ENCODE measurements at places on chromosomes 16 and 17.

DNA sequence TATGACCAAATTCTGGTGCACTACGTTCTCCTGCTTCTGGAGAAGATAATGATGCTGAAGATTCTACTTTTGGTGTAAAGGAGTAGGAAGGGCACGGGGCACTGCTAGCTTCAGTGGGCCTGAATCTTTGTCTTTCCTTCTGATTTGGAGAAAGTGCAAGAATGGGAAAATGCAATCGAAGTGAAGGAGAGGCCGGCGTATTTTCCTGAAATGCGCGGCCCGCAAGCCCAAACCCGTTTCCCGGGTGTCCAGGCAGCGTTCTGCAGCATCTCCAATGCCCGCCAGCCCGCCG lies 372 bp upstream of the NDE1 start:
- no peak for DNase-seq

GRCh38 chr17:56149266-56150036 lies 3.8 kb upstream of the ANKFN1 start:
- no peak for DNase-seq

- DNase-seq, result no peak
Measured at GRCh38 chr17:28170771-28171170, 128.3 kb downstream of the NLK start.

- no peak for DNase-seq
Measured at GRCh38 chr17:53721101-53721500, 101.6 kb upstream of the KIF2B start.

DNA sequence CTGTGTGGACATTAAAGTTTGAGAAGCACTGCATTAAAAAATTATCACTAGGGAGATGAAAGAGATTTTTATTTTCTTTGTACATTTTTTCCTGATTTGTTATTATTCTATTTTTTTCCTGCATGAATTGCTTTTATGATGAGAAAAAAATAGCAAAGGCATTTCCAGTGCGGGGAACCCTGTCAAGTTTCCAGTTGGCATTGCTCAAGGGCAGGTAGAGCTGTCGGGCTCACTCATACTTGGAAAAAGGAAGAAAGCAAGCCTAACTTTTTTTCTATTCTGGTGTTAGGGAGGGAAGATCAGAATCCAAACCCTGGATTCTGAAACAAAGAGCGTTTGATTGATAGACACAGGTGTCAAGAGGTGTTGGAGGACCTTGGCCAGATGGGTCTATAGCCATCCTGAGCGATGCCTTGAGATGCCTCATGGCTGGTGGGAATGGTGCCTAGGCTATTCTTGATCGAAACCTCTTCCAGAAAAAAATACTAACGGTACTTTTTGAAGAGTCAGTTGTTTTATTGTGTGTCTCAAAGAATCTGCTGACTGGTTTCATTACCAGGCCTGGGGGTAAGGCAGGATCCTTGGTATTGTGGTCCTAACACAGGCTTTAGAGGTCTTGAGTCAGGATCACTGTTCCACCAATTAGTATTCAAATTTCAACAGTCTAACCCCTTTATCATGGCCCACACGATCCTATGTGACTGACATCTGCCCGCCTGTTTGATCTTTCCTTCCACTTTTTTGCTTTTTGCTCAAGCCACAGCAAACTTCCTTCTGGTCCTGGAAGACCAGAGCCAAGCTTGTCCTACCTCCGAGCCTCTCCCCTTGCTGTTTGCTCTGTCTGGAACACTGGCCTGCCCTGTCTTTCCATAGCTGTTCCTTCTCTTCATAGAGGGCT lies 20.1 kb downstream of the SNX29 start:
- DNase-seq, result no peak

- no peak for DNase-seq
Measured at GRCh38 chr16:53457670-53458069, 23.4 kb downstream of the RBL2 start.

DNA sequence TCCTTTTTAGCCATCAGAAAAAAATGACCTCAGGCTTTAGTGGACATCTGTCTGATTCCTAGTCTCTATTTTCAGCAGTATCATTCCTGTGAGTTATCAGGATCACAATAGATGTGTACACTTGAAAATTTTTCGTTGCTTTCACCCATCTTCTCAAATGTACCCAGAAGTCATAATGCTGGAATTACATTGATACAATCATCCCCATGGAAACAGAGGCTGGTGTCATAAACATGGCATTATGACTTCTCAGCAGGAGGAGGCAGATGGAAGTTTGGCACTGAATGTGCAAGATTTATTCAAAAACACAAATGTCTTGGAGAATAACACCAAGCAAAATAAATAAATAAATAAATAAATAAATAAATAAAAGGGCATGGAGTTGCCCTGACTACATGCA lies 292.5 kb downstream of the PHKB start:
- DNase-seq, result no peak

DNA sequence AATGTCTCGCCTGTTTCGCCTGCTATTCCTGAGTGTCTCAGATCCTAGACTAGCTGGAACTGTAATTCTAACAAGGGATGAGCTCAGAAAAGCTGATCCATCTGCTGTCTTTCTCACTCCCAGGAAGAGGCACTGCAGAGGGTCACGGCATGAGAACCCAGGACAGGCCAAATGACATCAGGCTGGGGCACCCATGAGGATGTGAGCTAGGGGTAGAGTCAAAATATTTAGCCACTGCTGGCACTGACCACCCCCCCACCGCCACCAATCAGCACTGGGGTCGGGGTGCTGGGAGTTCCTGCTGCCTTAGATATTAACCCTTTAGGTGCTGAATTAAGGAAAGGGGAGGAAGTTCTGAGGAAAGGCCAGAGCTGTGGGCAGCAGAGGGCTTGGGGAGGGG lies 112.4 kb downstream of the IRX3 start:
- no peak for DNase-seq

- no peak for DNase-seq
Measured at GRCh38 chr17:42002792-42003301, 14.4 kb downstream of the DNAJC7 start.

DNA sequence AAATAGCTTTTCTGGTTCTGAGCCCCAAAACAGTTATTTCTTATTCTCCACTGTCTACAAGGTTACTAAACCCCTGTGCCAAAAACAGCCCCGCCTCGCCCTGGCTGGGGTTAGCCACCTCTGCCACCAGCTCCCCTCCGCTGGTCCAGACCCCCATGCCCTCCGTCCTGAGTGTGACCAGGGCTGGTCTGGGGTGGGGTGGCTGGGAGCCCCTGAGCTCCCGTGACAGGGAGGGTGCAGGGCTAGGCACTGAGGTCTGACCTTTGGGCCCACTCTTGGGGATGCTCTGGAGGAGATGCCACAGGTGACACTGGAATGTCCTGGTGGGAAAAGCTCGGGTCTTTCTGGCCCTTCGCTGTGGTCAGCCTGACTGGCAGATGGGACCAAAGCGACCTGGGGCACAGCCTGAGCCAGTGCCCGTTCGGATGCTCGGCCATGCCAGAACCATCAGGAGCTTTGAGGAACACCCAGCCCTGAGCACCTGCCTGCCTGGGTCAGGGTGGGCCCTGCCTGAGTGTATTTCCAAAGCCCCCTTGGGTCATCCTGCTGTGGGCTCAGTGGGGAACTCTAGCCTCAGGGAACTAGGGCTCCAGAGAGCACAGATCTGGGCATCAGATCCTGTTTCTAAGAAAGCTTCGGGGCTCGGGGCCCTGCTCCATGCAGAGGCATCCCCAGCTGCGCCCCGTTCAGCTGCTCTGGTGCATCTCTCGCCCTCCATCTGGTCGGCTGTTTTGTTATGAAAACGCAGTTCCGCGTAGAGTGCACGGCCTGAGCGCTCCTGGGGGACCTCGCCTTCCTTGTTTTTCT lies 72.1 kb upstream of the GNG13 start:
- DNase-seq, result no peak

- no peak for DNase-seq
Measured at GRCh38 chr17:50043290-50044148, 12.4 kb upstream of the ITGA3 start.

DNA sequence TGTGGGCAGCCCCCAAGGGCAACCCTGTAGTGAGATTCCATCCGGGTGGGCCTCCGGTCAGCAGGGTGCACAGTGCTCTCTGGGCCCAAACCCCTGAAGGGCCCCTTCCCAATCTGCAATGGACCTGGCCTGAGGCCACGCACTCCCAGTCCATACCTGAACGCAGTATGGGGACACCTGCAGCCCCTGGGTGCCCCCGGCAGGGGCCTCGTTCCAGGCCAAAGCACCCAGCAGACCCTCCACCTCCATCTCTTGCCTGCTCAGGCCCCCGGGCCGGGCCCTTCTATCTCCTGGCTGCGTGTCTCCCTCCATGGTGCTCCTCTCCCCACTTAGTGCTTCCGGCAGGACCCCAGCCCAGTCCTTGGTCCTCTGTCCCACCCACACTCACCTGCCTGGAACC lies 17.3 kb upstream of the AATK start:
- no peak for DNase-seq

DNA sequence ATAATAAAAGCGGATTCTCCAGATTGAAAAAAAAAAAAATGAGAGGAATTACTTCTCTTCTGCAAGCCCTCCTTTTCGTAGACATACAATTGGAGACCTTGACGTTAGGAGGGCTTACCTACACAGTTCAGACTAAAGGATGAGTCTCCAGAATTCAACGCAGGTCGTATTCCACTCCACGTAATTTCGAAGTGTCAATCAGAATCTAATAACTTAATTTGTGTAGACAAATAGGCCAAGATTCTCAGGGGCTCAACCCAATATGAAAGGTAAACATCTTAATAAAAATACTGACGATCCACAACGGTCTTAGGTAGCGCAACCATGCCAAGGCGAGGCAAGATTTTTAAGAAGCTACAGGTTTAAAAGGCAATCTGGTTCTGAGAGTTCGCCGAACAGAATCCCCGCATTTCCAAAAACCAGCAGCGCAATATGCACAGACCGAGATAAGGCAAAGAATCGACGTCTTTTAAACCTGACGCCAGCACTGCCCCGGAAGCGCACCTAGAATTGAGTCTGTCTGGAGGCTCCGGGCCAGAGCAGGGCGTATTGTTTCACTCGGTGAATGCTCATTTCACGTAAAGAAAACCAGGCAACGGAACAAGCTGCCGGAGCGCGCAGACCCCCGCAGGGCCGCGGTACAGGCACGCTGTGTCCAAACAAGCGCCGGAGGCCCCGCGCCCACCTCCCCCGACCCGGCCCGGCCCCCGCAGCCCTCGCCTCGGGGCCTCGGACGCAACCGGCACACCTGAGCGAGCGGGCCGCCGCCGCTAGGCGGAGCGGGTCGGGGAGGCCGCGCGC lies 623 bp downstream of the MBTPS1 start:
- no peak for DNase-seq

DNA sequence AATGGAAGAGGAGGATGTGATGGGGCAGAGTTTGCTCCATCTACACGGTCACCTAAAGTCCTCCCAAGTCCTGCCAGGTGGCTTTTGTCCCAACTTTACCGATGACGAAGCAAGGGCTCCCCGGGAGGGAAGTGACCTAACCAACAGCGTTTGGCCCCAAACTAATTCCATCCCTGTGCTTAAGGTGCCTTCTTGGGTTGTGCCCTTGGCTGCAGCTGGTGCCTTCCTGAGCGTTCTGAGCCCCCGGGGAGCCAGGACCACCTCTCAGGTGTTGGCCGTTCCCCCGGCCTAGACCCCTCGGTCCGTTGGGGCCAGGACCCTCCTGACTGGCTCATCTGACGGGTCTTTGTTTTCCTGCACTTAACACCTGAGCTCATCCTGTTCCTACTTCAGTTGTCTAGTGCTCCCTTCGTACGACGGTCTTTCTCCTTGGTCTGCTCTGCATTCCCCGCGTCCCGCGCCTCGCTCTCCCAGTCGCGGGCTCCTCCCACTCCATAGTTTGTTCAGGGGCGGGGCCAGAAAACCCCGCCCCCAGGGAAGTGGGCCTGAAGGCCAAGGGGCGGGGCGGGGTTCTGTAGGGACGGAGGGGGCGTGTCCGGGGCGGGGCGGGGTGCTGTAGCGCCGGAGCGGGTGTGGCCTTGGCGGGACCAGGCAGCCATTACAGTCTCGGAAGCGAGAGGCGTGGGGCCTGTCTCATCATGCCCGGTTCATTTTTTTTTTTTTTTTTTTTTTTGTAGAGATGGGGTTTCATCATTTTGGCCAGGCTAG lies 822 bp upstream of the ZSCAN10 start:
- DNase-seq, result peak; percentile 65

DNA sequence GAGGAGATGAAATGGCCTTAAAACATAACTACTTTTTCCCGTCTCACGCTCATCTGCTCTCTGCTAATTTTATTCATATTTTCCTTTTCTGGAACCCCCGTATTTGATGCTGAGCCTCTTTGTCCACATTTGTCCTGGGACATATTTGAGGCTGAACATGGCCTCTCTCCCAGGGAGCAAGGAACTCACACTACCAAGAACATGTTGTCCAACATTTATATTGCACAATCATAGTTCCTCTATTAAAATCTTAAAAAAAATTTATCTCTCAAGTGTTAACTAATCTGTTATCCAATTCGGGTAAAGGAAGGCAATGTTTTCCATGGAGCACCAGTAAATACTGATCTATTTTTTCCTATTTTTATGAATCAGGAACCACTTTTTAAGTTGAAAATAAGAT lies 60.2 kb downstream of the CMC2 start:
- no peak for DNase-seq

DNA sequence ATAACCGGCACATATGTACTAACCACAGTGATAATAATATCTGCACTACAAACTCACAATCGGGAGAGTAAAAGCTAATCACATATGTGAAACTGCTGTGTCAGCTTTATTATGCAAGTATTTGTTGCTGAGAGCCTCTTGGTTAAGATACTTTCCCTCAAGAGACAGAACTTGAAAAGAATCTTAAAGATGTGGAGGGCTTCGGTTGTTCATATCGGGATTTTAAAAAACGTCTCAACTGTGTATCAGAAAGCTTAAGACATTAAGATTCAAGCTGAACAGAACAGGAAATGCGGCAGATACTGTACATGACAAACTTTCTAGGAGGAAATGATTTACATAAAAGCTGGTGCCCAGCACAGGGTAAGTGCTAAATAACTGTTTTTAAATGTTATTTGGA lies 27.5 kb upstream of the HLF start:
- DNase-seq, result no peak

DNA sequence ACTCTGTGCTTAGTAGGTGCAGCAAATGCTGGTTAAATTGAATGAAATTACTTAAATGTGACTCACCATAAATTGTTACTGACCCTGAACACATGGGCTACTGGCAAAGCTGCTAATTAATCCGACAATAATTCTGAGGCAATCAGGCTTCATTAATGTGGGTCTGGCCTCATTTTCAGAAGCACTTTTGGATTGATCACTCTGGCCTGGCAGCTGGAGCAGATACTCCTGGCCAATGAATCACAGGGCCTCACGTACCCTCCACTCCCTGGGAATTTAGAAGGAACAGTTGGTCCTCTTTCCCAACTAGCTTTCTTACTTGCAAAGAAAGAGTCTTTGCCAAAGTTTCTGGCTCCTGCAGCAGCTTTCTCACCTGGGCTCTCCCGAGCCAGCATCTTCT lies 162.0 kb upstream of the ZKSCAN2 start:
- no peak for DNase-seq

DNA sequence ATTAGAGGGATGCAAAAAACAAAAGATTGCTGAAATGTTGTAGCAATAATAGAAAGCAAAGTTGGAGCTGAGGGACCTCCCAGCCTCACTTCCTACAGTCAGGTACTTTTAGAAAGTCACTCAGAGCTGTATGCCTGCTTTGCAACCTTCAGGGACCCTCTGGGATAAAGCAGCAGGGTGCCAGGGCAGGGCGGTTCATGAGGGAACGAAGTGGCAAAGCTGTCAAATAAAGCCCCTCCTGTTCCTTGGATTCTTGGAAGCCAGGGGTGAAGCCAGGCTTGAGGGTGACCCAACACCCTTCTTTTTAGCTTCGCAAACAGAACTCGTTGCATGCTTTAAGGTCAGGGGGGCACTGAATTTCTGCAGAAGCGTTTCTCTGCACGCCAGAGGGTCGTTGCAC lies 767 bp downstream of the ATP2C2 start:
- DNase-seq, result no peak

All from NCI-H446 (cell line).